ENCODE measurements at places on chromosomes 11 and 22.
A peak's percentile ranks its signal among the peaks of the same experiment; 100 is the strongest.

DNA sequence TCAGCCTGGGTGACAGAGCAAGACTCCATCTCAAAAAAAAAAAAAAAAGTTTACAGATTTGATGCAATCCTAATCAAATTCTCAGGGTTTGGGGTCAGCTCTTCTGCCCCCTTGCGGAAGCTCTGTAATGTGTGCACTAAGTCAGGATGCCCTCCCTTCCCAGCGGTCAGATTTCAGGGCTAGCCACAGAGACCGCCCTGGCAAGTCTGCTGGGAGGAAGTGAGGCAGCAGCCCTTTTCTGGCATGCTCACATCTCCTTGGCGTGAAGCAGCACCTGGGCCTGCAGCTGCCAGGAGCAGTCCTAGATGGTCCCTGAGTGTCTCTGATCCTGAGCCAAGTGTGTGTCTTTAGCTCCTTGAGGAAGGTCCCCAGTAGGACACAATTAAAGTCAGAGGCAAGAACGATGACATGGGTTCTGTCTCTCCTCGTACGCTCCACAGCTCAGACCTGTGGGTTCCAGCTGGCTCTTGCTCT, 10.9 kb upstream of the APOBEC3C start:
- DNase-seq: peak; percentile 38

- no peak for DNase-seq
Measured at GRCh38 chr22:24812950-24813775, 7.2 kb downstream of the SGSM1 start.

DNA sequence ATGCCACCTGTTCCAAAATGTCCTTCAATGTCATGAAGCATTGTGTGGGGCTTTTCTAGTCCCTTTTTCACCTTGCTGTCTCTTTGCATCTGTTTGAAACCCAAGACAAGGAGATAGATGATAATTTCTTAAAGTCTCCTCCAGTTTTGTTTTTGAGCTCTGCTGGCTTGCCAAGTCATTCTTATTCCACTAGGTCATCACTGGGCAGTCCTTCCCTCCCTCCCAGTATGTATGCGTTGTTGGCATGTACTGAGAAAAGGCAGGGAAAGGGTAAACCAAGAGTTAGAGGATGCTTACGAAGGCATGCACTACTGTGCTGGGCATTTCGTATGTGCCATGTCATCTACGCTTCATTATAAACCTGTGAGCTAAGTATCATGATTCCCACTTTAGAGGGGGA, 78.6 kb downstream of the PARVA start:
- DNase-seq: no peak

DNA sequence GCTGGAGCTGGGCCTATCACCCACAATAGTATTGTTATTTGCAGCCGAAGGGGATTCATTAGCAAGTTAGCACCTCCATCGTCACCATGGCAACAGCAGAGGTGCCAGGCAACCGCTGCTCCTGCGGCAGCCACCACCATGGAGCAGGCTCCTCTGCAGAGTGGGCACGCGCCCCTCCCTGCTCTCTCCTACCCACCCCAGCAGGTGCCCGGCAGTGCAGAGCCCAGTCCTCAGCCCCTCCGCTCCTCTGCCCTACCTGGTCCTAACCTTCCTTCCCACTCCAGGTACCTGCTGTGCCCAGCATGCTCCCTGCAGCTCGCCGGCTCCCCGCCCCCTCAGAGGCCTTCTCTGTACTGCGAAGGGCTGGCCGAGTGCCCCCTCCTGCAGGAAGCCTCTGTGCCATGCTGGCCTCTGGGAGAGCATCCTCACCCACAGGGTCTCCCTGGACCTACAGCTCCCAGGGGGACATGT, 3.6 kb downstream of the DUSP8 start:
- DNase-seq: peak; percentile 41

GRCh38 chr11:130905512-130905911, 10.8 kb downstream of the SNX19 start:
- DNase-seq: no peak

DNA sequence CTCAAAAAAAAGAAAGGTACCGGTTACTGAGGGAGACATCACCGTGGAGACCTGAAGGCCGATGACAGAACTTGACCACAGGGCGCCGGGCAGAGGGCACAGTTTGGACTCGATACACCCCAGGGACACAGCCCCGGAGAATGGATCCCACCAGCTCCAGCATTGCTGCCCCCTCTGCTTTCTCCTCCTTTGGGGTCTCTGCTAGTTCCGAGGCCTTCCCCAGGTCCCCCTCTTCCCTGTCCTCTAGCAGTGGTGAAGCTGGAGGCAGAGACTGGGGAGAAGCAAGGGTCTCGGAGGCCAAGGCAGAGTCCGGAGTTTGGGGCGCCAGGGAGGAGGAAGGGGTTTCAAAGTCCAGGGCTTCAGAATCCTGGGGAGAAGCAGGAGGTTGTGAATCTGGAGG, 4.8 kb upstream of the EEF1G start:
- DNase-seq: no peak

GRCh38 chr11:94803491-94803890, 35.3 kb downstream of the AMOTL1 start:
- DNase-seq: no peak

- no peak for DNase-seq
Measured at GRCh38 chr11:39345834-39346442, 2113.5 kb downstream of the LRRC4C start.

GRCh38 chr11:102448869-102449224, 3.7 kb downstream of the TMEM123 start:
- DNase-seq: no peak

- DNase-seq: no peak
Measured at GRCh38 chr11:134630861-134631260, 218.8 kb upstream of the B3GAT1 start.

- DNase-seq: no peak
Measured at GRCh38 chr11:68840661-68841653, 759 bp downstream of the CPT1A start.

DNA sequence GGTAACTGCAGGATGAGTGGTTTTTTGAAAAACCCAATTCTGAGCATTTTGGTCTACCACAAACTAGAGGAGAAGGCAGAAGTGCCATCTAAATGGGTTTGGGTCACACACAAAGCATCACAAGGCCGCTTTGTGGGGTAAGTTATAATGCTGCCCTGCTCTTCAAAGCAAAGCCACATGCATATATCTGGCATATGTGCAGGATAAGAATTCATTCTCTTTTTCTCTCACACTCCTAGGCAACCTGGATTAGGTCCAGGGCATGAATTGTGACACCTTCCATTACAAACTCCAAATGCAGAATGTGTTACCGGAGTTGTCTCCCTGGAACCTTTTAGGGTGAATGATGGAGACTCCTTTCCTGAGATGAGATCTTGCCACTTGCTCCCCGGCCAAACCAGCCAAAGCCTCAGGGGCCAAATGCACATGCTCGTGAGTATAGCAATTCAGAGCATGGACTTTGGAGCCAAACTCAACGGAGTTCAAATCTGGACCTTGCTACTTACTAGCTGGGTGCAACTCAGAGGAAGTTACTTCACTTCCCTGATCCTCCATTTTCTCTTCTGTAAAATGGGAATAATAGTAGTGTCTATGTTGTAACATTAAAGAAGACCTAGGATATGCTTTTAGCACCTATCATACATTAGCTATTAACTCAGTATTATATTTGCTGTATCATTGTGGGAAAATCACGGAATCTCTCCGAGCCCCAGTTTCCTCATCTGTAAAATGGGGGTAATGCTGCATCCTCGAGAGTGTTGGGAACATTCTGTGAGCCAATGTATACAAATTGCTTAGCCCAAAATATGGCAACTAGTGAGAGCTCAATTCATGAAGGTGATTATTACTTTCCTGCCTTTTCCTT, 96.6 kb downstream of the COMMD9 start:
- no peak for DNase-seq

Data from effector CD8-positive, alpha-beta T cell (primary cell).